ENCODE measurements at places on chromosomes 3 and 15.

GRCh38 chr15:72033285-72033684 is 84.7 kb downstream of the MYO9A start:
- no peak for DNase-seq

DNA sequence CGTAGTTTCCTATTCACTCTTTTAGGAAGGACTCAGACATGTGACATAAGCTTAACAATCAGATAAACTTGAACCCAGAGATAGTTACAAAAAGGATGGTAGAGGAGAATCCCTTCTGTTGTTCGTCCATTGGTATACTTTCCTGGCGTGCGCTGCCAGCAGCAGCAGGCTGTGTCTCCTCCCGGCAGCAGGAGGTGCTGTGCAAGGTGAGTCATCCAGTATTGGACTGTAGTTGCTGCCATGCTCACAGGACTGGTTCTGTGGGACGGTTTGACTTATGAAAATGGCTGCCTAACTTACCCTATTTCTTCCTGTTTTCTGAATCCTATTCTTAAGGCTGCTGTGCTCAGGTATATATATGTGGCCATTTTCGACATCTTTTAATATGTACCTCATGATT is 253.4 kb upstream of the LRRC3B start:
- no peak for DNase-seq

DNA sequence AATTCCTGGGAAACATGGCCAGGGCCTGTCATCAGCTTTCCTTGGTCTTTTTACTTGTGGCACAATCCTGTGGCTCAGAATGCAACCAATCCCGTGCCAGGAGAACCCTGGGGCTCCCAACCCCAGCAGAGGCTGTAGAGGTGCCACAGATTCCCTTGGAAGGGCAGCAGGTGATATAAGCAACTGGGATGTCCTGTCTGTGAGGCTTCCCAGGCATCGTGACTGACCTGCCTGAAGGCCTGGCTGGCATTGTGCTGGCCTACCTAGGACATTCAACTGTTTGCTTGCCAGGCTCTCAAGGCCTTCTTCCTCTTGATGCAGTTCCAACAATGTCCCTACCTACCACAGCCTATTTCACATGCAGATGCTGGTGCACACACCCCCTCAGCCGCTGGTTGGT is 72.2 kb upstream of the MEX3B start:
- no peak for DNase-seq

GRCh38 chr3:25043177-25043576 is 384.9 kb upstream of the RARB start:
- DNase-seq: no peak

- DNase-seq: peak; percentile 71
These were observed 1.3 kb downstream of the ZNF710 start for GRCh38 chr15:90002428-90002844.

GRCh38 chr3:187987187-187987586 is 166.8 kb upstream of the LPP start:
- DNase-seq: peak; percentile 56

DNA sequence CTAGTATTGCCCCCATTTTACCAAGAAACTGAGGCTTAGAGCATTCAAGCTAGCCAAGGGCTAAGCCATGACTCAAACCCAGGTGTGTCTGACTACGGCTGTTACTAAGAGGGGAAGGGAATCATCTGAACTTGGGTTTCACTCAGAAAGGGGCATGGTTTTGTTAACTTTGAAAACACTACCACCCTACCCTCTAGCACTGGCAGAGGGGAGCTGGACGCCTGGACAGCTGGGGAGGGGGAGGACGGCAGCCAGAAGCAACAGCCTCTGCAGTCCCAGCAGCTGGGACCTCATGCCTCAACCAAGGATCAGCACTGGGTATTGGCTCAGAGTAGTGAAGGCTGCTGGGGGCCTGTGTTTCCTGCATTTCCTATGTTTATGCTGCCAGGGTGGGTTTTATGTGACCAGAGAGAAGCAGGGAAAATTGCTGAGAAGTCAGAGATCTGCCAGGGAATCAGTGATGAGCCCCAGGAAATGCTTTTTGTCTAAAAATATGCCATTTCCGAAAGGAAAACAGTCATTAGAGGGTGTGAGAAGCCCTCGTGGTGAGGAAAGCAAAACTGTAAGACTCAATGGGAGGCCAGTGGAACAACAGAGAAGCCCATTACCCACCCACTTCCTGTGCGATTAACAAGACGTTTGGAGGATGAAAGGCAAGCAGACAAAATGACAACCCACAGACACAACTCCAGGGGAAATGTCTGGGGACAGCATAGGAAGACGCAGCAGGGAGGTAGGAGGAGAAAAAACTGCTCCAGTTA is 41.2 kb downstream of the LIPC start:
- DNase-seq: peak; percentile 48

DNA sequence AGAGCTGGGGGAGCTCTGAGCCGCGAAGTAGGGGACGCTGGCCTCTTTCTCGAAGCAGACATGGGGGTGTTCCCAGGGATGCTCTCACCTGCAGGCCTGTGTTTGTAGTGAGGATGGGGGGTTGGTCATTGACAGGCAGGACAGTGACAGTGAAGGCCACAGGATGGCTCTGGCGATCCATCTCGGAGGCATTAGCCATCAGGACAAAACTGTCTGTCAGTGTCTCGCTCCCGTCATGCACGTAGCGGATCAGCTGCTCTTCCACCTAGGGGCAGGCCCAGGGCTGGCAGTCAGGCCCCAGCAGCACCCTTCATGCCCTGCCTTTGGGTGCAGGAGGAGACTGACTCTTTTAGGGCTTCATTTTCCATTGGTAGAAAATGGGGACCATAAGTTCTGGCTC is 28.0 kb downstream of the CSPG4 start:
- DNase-seq: no peak

GRCh38 chr15:92624401-92624991 is 31.1 kb downstream of the FAM174B start:
- no peak for DNase-seq

DNA sequence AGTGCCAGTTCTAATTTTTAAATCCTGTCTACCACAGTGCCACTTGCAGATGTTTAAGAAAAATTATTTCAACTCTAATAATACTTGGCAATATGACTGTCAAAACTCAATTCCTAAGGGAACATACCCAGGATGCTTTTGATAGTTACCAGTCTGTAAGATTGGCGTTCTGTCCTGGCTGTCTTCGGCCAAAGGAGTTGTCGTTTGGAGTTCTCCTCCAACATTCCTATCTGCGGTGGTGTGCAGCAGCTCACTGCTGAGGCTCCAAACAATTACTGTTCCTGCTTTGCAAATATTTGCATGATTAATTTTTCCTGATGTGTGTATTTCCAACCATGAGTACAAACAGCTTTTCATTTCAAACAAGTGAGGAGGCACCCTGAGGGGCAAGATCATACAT is 330.8 kb upstream of the DPH6 start:
- no peak for DNase-seq

- DNase-seq: peak; percentile 99
These were observed 15.0 kb upstream of the TM6SF1 start for GRCh38 chr15:83092309-83092976.

DNA sequence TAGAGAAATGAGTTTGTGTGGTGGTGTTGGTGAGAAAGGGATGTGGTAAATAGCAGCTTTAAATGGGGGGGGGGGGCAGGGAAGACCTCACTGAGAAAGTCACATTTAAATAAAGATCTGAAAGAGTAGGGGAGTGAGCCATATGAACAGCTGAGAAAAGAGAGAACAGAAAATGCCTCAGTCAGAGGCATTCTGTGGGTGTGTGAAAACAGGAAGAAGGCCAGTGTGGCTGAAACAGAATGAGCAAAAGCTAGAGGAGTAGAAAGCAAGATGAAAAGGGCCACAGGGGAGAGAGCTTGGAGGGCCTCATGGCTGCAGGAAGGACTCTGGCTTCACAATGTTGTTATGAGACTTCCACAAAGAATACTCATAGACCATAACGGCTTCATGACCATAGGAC is 783.3 kb downstream of the ZPLD1 start:
- no peak for DNase-seq
